ENCODE measurements at places on chromosomes 2 and 18.

- DNase-seq: no peak
Observed at GRCh38 chr2:182406221-182406620, 20.6 kb downstream of the PDE1A start.

GRCh38 chr18:47204908-47205522 lies 28.9 kb upstream of the IER3IP1 start:
- peak; percentile 37 for DNase-seq

GRCh38 chr2:226887940-226888339 lies 52.1 kb downstream of the RHBDD1 start:
- DNase-seq: no peak

DNA sequence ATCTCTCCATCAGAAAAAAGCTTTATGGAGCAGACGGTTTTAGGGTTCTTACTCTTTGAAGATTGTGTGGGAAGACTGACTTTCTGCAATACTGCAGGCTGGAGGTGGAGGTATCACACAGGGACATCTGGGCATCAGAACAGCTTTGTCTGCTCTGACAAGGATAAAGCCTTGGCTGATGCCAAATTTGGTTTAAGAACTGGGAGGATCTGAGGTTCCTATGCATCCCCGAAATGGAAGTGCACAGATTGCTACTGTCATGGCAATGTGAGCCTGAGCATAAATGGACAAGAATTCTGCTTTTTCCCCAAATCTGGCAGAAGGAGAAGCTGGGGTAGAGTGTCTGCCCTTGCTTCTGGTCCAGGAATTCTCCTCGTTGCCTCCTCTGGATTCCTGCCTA lies 424.3 kb downstream of the SLC4A3 start:
- no peak for DNase-seq

DNA sequence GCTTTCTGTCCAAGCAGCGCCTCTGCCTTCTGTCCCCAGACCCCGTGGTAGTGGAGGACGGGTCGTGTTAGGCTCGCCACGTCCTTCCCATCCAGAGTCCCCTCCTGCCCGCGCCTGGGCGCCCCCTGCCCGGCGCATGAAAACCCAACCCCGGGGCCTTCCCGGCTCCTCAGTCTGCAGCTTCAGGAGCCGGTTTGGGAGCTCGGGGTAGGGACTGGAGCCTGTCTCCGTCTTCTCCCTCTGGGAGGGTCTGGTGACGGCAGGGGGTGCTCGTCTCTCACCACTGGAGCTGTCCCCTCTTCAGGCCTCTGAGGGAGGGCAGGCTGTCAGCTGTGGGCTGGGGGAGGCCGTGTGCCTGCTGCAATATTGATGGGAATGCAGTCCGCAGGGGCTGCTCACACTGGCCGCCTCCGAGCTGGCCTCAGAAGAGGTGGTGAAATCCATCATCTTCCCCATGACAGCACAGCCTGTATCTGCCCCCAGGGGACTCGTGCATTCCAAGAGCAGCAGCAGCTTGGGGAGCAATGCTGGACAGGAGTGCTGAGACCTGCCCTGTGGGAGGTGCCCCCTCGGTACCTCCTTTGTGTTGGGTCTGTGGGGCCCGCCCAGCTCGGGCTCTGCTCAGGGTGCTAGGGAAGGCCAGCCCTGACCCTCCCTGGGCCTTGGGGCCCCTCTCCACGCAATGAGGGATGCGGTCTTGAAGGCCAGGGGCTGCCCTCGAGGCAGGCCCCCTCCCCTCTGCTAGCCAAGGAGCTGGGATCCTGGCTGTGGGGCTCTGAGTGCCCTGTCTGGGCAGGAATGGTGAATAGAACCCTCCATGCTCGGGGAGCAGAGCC lies 17.8 kb upstream of the KLHL30 start:
- DNase-seq: peak; percentile 58

GRCh38 chr18:3761266-3761665 lies 311.3 kb downstream of the TGIF1 start:
- no peak for DNase-seq

DNA sequence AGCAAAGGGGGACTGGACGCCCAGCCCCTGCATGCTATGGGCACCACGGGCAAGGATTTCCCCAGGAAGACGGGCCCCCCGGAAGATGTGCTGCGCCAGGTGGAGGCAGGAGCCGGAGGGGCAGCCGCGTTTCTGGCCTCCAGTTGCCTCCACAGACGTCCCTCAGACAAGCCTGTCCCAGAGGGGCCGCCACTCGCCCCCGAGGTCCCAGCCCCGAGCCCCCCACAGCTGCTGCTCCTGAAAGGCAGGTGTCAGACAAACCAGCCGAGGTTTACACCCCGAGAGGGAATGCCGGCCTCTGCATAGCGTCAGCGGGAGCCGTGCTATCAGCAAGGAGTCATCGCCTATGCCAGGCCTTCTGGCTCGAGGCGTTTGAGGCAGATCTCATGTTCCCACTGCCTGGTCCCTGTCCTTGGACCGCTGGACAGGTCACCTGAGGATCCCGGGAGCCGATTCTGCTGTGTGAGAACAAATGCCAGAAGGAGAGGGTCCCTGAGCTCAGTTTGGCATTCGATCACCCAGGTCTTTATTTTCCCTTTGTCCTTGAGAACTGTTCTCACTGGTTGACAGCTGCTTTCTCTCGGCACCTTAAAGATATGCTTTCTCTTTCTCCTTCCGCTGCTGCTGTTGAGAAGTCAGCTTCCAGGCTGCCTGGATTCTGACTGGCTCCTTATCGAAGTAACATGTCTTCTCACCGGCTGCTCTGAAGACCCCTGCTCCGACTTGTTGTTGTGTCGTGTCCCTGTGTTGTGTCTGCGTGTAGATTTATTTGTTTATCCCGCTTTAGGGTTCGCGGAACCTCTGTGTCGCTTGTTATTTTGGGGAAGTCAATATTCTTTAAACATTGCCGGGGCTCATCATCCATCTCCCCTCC lies 20.6 kb downstream of the CROCC2 start:
- no peak for DNase-seq

DNA sequence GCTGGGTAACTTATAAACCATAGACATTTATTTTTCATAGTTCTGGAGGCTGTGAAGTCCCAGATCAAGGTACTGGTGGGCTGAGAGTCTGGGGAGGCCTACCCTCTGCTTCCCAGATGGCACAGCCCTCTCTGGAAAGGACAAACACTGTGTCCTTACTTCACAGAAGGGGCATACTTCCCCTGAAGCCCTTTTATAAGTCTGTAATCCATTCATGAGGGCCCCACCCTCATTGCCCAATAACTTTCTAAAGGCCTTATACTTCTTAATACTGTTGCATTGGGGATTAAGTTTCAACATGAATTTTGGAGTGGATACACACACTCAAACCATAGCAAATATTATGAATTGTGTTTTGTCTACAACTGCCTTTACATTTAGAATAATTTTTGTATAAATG lies 36.0 kb downstream of the ATIC start:
- DNase-seq: no peak

Measured in NB4 (cell line).